ENCODE measurements at places on chromosomes 6 and 20.

DNA sequence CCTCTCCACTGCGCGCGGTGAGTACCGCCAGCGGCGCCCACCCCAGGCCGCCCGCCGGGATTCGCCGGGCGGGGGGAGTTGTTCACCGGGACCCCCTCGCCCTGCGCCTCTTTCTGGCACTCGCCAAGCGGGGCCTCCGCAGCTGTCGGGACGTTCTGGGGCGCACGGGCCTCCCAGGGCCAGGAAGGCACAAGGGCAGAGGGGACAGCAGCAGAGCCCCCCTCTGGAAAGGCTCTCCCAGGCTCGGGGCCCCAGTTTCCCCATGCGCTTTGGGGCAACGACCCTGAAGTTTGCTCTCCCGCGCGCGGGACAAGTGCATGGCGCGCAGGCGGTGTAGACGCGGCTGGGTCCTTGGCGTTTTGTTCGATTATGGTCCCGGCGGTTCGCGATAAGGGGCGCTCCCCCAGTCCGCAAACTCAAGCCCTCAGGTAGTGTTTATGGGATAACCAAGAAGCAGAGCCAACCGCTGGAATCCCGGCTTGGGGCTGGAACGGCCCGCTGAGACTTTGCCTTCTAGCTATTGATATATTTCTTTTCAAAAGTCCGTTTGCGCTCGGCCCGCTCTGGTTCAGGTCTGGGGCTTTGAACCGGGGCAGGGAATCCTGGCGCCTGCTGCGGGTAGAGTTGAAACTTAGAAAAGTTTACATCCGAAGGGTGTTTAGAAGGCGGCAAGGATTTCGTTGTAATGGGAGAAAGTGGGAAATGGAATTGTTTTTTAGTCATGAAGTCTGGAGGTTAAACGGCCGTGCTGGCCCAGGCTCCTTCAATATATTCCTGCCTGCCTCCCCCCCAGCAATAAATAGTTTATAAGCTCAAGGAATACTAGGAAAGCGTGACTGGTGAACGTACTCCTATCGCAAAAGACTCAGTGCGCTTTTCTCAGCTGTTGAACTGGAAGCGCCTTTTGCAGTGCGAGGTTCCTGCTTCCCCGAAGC lies 595 bp downstream of the EYA2 start:
- no peak for DNase-seq

- no peak for DNase-seq
Measured at GRCh38 chr20:47175493-47175892, 181.0 kb downstream of the ZMYND8 start.

GRCh38 chr6:98323605-98324004 lies 510.8 kb upstream of the POU3F2 start:
- DNase-seq, result no peak

- DNase-seq, result peak; percentile 50
Measured at GRCh38 chr6:90216072-90216977, 80.3 kb downstream of the BACH2 start.

GRCh38 chr6:81226957-81227356 lies 525.5 kb downstream of the TENT5A start:
- DNase-seq, result no peak

DNA sequence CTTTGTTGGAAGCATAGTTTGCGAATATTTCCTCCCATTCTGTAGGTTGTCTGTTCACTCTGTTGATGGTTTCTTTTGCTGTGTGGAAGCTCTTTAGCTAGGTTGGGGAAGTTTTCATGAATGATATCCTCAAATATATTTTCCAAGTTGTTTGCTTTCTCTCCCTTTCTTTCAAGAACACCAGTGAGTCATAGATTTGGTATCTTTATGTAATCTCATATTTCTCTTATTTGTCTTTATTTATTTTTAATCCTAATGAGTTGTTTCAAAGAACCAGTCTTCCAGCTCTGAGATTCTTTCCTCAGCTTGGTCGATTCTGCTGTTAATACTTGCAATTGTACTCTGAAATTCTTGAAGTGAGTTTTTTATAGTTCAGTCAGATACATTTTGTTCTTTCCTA lies 628.0 kb upstream of the ID4 start:
- no peak for DNase-seq

GRCh38 chr6:28078050-28078449 lies 2.3 kb upstream of the ZNF165 start:
- DNase-seq, result no peak

Data from mucosa of descending colon (tissue), 3 donors.